GM04504 (cell line): ENCODE measurements at places on chromosomes 12 and 14.
A peak's percentile ranks its signal among the peaks of the same experiment; 100 is the strongest.

DNA sequence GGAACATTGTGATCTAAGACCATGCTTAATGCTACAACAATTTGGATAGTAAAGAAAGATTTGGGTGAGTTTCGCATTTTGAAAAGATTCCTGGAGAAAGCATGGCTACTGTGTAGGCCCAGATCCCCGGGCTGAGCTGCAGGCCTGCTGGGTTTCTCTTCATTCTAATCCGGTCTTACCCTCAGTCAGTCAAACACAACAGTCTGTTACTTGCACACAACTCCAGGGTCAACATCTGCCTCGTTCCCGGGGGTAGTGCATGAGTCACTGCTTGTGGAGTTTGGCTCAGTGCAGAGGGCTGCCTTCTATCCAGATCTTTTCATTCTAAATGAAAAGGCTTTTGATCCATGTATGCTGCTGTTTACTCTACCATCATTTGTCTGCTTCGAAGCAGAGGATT, 60.4 kb upstream of the SEL1L start:
- no peak for DNase-seq

DNA sequence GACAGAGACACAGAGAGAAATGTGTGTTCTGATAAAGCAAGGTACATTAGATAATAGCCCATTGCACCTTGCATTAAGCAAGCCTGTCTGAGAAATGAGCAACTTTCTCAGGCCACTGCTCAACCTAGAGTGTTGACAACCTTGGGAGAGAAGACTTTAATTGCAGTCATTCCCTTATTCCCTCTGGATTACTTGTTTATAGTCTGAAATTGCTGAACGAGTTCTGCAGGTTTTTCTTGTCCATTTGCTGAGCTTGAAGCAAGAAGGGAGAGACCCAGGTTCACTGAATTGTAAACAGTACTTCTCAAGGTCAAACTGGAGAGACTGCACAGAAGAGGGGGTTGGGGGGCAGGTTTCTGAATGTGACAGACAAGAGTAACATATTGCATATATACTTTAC, 159.4 kb upstream of the PLEKHG7 start:
- DNase-seq: no peak

DNA sequence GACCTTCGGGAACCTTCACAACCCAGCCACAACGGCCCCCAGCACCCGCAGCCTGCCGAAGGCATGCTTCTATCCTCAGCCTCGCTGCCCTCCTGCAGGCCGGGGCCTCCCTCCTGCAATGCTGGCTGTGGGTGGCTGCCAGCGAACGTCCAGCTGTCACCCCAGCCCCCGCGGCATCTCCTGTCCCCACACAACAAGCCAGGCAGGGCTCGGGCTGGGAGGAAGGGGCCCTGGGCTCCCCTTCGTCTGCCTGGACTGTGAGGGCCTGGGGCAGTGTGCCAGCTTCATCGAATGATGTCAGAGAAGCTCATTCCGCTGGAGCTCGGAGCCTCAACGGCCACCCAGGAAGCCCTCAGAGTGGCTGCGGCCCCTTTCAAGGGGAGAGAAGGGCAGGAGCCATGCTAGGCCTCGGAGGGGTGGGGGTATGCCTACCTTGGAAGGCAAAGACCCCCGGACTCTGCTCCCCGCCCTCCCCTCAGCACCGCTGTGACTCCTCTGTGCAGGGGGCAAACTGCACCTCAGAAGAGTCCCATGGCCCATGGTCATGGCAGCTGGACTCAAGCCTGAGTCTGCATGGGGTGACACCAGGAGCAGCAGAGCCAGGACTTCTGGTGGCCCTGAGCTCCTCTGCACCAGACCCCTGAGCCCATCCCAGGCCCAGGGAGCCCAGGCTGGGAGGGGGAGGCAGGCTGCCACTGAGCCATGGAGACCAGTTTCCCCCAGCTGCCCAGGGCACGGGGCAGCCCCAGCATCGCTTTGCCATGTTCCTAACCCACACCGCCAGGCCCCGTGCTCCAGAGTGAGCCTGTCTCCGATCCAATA, 24.7 kb upstream of the C14orf180 start:
- no peak for DNase-seq

DNA sequence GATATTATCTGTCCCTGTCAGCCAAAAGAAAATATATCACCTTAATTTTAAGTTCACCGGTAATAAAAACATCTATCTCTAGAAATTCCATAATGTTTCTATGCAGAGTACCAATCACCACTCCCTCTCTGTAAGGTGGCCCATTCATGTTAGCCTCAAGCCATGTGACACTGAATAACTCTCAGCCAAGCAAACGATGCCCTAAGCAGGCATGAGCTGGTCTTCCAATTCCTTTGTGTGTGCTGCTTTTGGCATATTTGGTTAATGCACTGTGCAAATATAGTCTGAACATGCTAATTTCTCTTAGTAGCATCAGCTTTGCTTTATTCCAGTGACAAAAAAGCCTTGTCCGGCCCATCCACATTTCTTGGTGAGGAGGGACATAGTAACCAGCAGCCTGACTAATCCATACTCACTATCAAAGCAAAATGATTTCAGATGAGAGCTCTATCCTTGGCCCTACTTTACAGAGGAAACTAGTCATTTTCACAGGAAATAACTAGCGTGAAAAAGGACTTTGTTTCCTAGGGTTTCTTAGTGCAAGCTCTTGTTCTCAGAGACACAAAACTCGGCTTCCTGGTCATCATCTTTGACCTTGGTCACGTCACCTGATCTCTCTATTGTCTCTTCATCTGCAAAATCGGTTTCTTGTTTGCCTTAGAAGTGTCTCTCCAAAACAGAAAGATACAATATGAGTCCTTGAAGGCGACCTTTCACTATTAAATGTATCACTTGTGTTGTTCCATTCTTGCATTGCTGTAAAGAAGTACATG, 59.2 kb upstream of the RTRAF start:
- no peak for DNase-seq

GRCh38 chr12:110697236-110697635, 8.3 kb upstream of the HVCN1 start:
- no peak for DNase-seq

GRCh38 chr12:47192051-47192450, 112.3 kb upstream of the AMIGO2 start:
- no peak for DNase-seq

- DNase-seq: no peak
These were observed 114.8 kb upstream of the FGD4 start for GRCh38 chr12:32284561-32284960.

DNA sequence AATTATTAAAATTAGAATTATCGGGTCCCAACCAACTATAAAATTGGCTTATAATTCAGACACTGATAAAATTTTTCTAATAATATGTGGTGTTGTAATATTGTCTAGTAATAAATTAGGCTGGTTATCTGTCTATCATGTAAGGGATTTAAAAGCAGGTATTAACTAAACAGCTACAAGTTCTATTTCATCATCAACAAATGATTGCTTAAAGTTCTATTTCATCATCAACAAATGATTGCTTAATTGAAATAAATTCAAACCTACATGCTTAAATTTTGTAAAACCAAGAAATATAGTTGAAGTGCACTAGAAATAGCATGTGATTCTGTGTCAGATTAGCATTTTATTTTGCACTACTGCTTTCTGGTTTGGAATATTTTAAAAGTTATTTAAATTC, 34.1 kb downstream of the SLCO1A2 start:
- DNase-seq: no peak

DNA sequence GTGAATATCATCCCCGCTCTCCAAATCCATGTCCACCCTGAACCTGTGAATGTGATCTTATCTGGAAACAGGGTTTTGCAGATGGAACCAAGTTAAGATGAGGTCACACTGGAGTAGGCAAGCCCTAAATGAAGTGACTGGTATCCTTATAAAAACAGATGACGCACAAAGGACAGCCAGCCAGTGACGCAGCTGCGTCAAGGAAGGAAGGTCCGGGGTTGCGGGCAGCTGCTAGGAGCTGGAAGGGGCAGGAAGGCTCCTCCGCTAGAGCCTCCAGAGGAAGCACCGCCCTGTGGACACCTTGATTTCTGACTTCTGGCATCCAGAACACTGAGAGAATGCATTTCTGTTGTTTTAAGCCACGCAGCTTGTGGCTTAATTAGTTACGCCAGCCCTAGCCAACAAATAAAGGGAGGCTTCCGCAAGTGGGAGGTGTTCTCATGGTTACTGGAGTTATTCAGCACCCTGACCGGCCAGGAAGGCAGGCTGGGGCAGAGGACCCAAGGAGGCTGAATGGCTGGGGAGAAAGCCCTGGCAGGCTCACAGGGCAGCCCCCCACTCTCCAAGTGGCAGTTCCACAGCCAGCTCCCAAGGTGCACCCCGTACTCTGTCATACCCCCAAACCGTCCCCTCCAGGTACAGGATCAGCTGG, 127.6 kb upstream of the NCOR2 start:
- DNase-seq: peak; percentile 60

GRCh38 chr14:51455041-51455835, 196.5 kb upstream of the FRMD6 start:
- no peak for DNase-seq

- no peak for DNase-seq
These were observed 18.3 kb downstream of the MTA1 start for GRCh38 chr14:105437723-105438500.

DNA sequence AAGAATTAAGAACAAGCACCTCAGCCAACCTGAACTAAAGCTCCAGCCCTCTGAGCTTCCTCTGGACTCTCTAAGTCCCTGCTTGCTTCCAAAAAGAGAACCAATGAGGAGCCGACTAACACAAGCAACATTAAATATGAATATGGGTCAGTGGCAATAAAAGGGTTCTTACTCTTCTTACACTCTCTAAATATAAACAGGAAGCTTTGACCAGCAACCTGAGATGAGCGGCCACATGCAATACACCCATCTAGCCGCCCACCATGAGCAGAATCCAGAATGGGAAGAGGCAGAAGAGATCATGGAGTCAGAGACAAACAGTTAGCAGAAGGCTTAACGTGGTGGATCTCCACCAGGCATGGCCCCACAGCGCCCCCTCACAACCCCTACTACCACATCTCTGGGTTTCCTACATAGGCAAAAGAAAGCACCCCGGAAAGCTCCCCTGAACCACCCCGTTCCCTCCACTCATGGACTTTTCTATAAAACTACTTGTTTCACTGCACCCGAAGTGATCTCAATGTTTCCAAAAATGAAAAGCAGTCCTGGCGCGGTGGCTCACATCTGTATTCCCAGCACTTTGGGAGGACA, 59.4 kb downstream of the TTC7B start:
- no peak for DNase-seq

GRCh38 chr14:26597589-26598080, at the start of gene NOVA1:
TSS of gene NOVA1 (minus strand) at chr14:26598033. CDS start at chr14:26597436, 597 bp downstream.
- no peak for DNase-seq

GRCh38 chr12:105301696-105302095, 28.8 kb upstream of the C12orf75 start:
- no peak for DNase-seq

GRCh38 chr14:69663300-69663643, 51.9 kb downstream of the SUSD6 start:
- no peak for DNase-seq

GRCh38 chr12:112908548-112908947, 1.8 kb downstream of the OAS1 start:
- DNase-seq: no peak

GRCh38 chr12:63292471-63293221, 141.6 kb upstream of the AVPR1A start:
- no peak for DNase-seq

- DNase-seq: no peak
These were observed 53.2 kb downstream of the RPAP3 start for GRCh38 chr12:47652521-47653234.

- DNase-seq: no peak
These were observed 69.4 kb upstream of the DYRK2 start for GRCh38 chr12:67578976-67579661.

- DNase-seq: peak; percentile 69
These were observed 75.1 kb downstream of the DCAF5 start for GRCh38 chr14:69077841-69078240.

DNA sequence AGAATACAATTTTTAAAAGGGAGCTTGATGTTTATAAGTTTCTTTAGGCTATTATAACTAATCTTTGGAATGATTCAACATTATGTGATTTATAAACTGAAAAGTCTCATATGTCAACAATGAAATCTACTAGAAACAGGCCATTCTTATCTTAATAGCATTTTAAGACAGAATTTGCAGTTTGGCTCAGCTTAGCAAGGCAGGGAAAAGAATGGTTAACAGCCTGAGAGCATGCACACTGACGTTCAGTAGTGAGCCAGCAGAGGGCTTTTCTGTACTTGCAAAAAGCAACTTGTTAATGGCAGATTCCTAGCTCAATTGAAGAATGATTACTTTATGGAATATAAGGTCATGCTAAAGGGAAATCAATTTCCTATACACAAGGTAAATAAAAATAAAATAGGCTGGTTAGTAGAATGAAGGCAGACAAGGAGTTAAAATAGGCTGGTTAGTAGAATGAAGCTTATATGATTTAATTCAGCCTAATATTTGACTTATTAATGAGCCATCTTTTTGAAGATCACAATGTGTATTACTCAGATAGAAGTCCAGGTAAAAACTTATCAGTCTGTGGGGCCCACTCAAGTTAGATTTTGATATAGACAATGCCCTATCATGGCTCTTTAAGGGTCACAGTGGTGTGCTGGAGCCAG, 95.9 kb downstream of the OTOGL start:
- DNase-seq: peak; percentile 29

- peak; percentile 20 for DNase-seq
These were observed 456.2 kb downstream of the FOXG1 start for GRCh38 chr14:29222671-29223268.

- DNase-seq: no peak
These were observed 57.2 kb upstream of the LRIG3 start for GRCh38 chr12:58977476-58977875.

DNA sequence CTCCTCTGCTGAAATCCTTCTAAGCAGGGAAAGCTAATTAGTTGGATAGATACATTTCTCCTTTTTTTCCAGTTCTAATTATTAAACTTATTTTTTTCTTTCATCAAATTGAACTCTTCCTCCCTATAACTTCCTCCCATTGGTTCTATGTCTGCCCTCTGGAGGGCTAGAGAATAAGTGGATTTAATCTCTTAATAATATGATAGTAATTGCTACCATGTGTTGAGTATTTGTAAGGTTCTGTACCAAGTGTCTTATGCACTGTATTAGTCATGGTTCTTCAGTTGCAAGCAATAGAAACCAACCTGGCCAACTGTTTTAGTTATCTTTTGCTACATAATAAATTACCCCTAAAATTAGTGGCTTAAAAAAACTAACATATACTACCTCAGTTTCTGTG, 190.5 kb upstream of the PLXNC1 start:
- DNase-seq: no peak

DNA sequence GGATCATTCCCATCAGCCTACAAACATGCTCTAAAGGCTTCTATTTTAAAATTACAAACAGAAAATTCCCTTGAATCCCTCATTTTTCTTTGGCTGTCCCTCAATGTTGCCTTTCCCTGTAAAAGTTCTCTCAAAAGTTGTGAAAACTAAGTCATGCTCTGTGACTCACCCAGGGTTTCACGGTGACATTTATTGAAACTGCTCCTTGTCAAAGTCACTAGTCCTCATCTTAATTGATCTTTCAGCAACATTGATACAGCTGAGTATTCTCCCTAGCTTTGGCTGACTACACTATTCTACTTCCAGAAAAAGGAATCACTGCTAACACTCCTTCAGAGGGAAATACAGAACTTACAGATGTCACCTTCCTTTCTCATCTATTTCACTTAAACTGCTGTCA, 65.7 kb downstream of the ASCL4 start:
- DNase-seq: no peak

GRCh38 chr14:22460461-22461195, 128.4 kb downstream of the DAD1 start:
- no peak for DNase-seq

- no peak for DNase-seq
These were observed 411.0 kb downstream of the C12orf50 start for GRCh38 chr12:87618199-87618598.
